Suprapubic skin (tissue), 4 donors: ENCODE measurements at places on chromosomes 1 and 21.

GRCh38 chr1:150560011-150560438 lies 10.8 kb downstream of the ADAMTSL4 start:
- peaks cover 63% of the 10 kb centered on the region for H3K4me1 ChIP-seq
- H3K4me3 ChIP-seq, result peak overlapping the region; percentile 57
- peak; percentile 88 for DNase-seq
- no peaks in the 10 kb centered on the region for H3K27me3 ChIP-seq
- peaks cover 26% of the 10 kb centered on the region for H3K36me3 ChIP-seq

DNA sequence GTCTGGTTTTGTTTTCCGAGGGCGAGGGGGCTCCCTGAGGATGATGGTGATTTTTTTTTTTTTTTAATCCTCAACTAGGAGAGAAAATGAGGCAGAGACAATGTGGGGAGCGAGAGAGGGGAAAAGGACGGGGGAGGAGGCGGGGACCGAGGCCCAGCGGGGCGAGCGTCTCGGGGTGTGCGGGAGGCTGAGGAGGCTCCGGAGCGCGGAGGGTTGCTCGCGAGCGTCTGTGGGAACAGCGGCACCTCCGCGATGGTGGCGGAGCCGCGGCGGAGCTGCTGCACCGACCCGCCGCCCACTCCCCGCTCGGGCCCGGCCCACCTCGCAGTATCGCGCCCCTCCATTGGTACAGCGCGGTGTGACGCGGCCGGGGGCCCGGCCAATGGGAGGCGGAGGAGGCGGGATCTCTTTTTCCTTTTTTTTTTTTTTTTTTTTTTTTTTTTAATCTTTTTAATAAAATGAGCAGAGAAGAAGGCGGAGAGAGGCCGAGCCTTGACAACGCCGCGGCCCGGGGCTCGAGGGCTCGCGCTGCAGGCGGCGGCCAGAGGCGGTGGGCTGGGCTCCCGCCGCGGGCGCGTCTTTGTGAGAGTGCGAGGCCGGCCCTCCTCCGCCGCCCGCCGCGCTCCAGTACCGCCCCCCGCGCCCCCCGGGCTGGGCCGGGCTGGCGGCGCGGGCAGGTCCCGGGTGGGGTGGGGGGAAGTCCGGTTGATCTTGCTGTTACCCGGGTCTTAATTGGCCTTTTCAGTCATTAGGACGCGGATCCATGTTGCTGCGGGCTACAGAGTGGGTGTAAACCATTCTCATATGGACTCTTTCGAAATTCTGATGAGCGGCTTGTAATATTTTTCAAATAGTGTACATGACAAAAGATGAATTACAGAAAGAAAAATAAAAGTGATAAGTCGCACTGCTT lies at the start of gene RERE:
TSS of gene RERE (minus strand) at position 229 of the 913 bp plus-strand sequence.
- H3K27ac ChIP-seq, result peak within 1 kb of the TSS; percentile 99
- DNase-seq, result peak; percentile 95
- peaks cover 53% of the 10 kb centered on the region for H3K4me1 ChIP-seq
- no peaks in the 10 kb centered on the region for H3K36me3 ChIP-seq
- H3K27me3 ChIP-seq, result no peaks in the 10 kb centered on the region
- peak within 1 kb of the TSS; percentile 80 for H3K4me3 ChIP-seq

DNA sequence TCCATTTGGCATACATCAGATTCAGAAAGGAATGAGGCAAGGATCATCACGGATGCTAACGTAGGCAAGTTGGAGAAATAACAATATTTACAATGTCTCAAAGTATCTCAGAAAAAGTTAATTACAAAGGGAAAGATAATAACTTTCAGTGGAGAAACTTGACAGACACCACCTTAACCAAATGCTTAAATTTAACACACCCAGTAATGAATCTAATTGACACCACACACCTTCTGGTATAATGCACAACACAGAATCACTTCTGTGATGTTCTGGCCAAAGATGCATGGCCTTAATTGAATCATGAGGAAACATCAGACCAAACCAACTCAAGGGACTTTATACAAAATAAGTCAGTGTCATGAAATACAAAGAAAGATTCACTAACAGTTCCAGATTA lies 23.1 kb downstream of the USP48 start:
- no peaks in the 10 kb centered on the region for H3K27me3 ChIP-seq
- no peak overlapping the region for H3K4me3 ChIP-seq
- H3K27ac ChIP-seq, result no peak overlapping the region

- no peaks in the 10 kb centered on the region for H3K4me1 ChIP-seq
- H3K27ac ChIP-seq, result no peak overlapping the region
- no peak overlapping the region for H3K4me3 ChIP-seq
- no peak for DNase-seq
- no peaks in the 10 kb centered on the region for H3K27me3 ChIP-seq
Observed at GRCh38 chr1:39322431-39322830, 117.9 kb downstream of the MACF1 start.

GRCh38 chr1:19735440-19736127 lies 64.1 kb downstream of the TMCO4 start:
- no peaks in the 10 kb centered on the region for H3K27me3 ChIP-seq
- no peak overlapping the region for H3K4me3 ChIP-seq
- H3K4me1 ChIP-seq, result peaks cover 13% of the 10 kb centered on the region
- peak; percentile 69 for DNase-seq

DNA sequence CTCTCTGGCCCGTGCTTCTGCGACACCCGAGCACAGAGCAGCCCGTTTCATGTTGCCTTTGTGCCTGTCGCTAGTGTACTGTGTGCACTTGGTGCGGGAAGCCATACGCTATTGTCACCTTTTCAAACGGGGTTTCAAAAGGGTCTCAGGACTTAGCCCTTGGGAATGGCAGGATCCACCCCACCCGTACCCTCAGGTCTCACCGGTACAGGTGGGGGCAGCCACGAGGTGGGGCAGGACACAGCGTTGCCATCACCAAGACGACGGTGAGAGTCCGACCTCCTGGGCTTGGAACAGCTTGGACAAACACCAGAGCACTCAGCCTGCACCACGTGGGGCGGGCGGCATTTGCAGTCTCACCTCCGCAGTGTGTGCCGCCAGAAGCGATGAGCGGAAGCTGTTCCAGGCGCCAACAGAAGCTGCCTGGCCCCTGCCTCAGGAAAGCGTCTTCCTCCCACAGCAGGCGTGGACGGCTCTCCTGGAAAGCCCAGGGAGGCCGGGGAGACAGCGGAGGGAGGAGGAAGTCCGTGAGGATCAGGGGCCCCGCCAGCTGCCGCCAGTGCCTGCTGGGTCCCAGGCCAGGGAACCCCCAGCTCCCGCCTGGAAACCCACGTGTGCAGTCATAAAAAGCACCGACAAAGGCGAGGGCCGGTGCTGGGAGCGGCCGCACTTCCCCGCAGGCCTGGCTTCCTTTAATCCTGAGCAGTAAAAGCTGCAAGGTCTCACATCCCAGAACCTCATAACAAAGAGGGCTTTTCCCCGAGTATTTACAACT lies 131.3 kb upstream of the ARHGEF16 start:
- peaks cover 69% of the 10 kb centered on the region for H3K27me3 ChIP-seq
- no peaks in the 10 kb centered on the region for H3K36me3 ChIP-seq
- no peak for DNase-seq

GRCh38 chr21:42591170-42591869 lies 62.1 kb upstream of the PDE9A start:
- peaks cover 24% of the 10 kb centered on the region for H3K27me3 ChIP-seq
- no peak overlapping the region for H3K27ac ChIP-seq
- peaks cover 7% of the 10 kb centered on the region for H3K4me1 ChIP-seq
- no peaks in the 10 kb centered on the region for H3K36me3 ChIP-seq

DNA sequence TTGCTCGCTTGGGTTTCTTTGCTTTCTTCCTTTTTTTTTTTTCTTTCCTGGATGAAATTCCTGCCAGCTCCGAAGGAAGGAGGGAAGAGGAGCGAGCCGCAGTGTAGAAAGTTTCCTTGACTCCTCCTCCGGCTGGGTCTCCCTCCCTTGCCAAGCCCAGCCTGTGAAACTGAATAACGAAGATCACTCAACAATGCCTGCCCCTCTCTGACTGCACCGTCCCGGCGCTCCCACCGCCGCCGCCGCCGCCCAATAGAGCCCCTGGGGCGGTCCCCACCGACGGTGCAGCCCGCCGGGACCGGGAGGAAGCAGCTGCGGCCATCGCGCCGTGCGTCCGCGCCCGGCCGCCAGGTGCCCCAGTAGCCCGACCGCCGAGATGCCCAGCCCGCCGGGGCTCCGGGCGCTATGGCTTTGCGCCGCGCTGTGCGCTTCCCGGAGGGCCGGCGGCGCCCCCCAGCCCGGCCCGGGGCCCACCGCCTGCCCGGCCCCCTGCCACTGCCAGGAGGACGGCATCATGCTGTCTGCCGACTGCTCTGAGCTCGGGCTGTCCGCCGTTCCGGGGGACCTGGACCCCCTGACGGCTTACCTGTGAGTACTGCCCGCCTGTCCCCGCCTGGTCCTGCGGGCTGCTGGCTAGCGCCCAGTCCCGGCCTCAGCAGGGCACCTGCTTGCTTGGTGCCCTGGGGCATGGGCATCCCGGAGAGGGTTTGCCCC lies at the start of gene LGR6:
TSS of gene LGR6 (plus strand) at position 186 of the 714 bp plus-strand sequence. CDS start at position 377, 191 bp downstream.
- no peaks in the 10 kb centered on the region for H3K36me3 ChIP-seq
- no peak within 1 kb of the TSS for H3K27ac ChIP-seq
- peaks cover 22% of the 10 kb centered on the region for H3K4me1 ChIP-seq
- DNase-seq, result no peak
- peak within 1 kb of the TSS; percentile 43 for H3K4me3 ChIP-seq

DNA sequence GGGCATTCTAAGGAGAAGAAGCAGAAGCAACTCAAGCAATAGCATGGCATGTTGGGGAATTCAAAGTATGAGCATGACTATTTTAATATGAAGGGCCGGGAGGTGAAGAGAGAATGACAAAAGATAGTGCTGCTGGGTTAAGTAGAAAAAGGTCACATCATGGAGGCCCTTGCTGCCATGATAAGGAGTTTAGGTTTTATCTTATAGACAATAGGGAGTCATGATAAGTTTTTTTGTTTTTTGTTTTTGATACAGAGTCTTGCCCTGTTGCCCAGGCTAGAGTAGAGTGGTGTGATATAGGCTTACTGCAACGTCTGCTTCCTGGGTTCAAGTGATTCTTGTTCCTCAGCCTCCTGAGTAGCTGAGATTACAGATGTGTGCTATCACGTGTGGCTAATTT lies 3.1 kb downstream of the BNIPL start:
- no peak for DNase-seq
- no peak overlapping the region for H3K27ac ChIP-seq
- H3K4me1 ChIP-seq, result peaks cover 15% of the 10 kb centered on the region
- no peak overlapping the region for H3K4me3 ChIP-seq
- H3K36me3 ChIP-seq, result peaks cover 13% of the 10 kb centered on the region
- no peaks in the 10 kb centered on the region for H3K27me3 ChIP-seq
